ENCODE measurements at places on chromosomes 13 and 19.

- DNase-seq: no peak
Observed at GRCh38 chr13:103573446-103573845, 507.2 kb upstream of the SLC10A2 start.

GRCh38 chr19:54248016-54248601, 5.5 kb upstream of the LILRA6 start:
- DNase-seq: peak; percentile 40

DNA sequence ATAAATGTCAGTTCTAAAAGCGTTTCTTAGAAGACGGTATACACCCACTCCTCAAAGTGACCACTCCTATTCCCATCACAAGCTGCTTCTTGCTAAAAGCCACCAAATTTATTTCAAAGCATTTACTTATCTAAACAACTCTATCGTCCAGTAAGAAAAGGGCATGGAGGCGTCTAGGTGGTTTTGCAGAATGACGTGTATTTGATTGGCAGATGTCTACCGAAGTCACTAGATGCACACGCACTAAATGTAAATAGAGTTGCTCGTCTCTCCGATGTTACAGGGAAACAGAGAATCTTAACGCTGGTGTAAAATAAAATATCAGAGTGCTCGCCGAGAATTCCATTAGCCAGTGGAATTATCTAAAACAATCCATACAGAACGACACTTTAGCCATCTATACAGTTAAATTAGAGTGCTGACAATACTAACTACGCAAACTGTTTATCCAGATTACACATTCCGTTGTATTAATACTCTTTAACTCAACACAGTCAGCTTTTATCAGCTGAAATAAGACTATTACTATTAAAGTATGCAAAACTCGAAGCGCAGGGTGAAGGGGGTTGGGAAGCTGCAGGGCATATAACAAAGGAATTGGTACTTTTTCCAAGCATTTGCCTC, 1.9 kb downstream of the KLF12 start:
- DNase-seq: no peak

- DNase-seq: no peak
Observed at GRCh38 chr13:112867301-112867711, 101.7 kb upstream of the MCF2L start.

DNA sequence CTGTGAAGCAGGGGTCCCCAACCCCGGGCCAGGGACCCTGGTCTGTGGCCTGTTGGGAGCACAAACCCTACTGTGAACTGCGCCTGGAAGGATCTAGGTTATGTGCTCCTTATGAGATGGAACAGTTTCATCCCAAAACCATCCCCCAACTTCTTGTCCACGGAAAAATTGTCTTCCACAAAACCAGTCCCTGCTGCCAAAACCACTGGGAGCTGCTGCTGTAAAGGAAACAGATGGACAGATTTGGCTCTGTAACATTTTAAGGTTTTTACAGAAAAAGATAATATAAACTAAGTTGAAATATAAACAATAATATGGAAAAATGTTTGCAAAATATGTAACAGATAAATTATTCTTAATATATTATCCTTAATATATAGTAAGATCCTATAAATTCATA, 73.7 kb downstream of the COG6 start:
- no peak for DNase-seq

DNA sequence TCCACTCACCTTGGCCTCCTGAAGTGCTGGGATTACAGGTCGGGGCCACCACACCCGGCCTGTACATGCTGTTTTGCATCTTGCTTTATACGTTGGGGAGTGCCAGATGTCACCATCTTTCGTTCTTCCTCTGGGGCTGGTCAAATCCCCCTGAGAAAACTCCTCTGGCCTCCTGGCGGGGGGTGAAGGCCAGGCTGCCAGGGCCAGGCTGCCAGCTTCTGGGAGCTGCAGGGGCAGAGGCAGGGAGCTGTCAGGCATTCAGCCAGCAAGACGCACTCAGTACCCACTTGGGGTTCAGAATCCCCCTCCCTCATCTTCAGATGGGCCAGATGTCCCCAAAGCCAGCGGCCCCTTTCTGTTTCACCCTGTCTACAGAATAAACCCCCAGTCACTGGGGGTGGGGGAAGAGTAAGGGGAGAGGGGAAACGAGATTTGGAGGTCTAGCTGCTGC, 16.1 kb downstream of the ZSWIM9 start:
- no peak for DNase-seq

- DNase-seq: no peak
Observed at GRCh38 chr19:58307736-58308135, 2.6 kb downstream of the ERVK3-1 start.

GRCh38 chr13:46598140-46598819, 45.3 kb downstream of the LRCH1 start:
- no peak for DNase-seq

DNA sequence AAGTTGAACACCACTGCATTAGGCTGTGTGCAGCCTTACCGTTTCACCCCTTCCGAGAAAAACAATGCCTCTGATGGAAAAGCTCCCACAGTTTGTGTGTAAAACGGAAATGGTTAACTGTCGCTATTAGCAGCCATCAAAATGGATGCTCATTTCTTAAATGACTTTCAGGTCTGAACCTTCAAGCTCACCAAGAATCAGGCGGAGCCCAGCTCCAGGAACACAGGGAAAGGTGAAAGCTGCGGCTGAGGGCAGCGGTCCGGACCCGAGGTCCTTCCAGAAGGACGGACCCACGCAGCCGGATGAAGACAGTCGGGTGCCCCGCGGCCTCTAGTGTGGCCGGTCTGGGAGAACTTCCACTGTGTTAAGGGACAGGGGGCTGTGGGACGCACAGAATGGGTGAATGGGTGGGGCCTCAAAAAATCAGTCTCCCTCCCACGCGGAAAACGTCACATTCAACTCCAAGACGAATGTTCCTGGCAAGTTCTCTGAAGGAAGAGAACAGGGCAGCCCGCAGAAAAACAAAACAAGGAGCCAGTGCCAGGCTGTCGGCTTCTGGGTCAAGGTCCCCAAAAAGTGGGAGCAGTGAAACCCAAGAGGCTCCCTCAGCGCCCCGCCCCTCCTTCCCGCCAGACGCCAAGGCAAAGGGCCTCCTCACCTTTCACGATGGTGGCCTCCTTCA, 4.9 kb downstream of the IRS2 start:
- peak; percentile 23 for DNase-seq

- no peak for DNase-seq
Observed at GRCh38 chr13:73482556-73482955, 423.8 kb downstream of the KLF5 start.

DNA sequence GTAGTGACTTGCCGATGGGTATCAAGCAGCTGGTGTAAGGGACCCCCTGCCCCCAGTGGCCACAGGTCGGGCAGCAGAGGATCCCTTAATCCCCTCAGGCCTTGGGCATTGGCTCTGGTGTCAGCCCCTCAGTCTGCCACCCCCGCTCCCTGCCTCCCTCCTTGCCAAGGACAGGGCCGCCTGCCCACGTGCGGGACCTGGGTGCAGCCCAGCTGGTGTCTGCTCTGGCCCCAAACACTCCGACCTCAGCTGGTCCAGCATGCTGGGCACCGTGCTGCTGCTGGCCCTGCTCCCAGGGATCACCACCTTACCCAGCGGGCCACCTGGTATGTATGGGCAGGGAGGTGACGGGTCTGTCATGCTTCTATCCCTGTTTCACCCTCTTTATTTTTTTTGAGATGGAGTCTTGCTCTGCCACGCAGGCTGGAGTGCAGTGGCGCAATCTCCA, at the start of gene TGFBR3L:
Gene TGFBR3L (plus strand): TSS at position 233 of the 448 bp plus-strand sequence.
- no peak for DNase-seq

- DNase-seq: peak; percentile 26
Observed at GRCh38 chr19:12838182-12838885, at the start of gene MAST1. Gene MAST1 (plus strand): TSS chr19:12838515. CDS start chr19:12838573, 58 bp downstream.

GRCh38 chr19:44608391-44608821, 5.0 kb upstream of the IGSF23 start:
- peak; percentile 56 for DNase-seq

DNA sequence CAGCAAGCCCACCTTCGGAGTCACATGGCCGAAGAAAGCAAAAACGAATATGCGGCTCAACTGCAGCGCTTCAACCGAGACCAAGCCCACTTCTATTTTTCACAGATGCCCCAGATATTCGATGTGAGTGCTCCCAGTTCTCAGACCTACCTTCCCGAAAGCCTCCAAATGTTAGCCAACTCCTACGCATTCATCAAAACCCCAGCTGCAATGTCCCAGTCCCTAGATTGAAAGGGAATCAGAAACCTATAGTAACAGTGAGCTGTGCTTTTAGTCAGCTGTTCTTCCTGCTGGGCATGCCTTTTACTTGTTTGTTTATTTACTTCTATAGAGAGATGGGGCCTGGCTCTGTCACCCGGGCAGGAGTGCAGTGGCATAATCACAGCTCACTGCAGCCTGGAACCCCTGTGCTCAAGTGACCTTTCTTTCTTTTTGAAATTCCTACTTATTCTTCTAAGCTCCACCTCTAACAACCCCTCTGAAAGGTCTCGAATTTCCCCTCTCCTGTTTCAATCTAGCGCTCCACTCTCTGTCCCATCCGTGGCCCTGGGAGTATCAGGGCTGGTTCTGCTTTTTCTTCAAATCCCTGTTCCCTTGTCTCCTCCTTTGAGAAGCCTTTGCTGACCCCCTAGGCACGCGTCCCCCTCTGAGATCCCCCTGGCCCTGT, 4.4 kb downstream of the TRIP10 start:
- DNase-seq: no peak

- no peak for DNase-seq
Observed at GRCh38 chr13:99514801-99515200, 13.5 kb downstream of the TM9SF2 start.
